ENCODE measurements at places on chromosomes 1 and 21. TPM values are rescaled to one million over a fixed set of nuclear protein-coding genes. Genes with fewer than 3 reads are reported as not detected.

FCRL5 gene
- total RNA-seq, result not detected

FAM3B gene
- not detected for total RNA-seq

EFNA3 gene
- 3.1 TPM for total RNA-seq

HSD3B1 gene
- not detected for total RNA-seq

SLC25A34 gene
- 0.80 TPM for total RNA-seq

GRIK1 gene
- not detected for total RNA-seq

SHISAL2A gene
- total RNA-seq, result 13.0 TPM

DIPK1A gene
- total RNA-seq, result 11.9 TPM

GBP4 gene
- total RNA-seq, result 31.4 TPM

COQ8A gene
- 30.4 TPM for total RNA-seq

ZNF644 gene
- 37.7 TPM for total RNA-seq

ARHGEF19 gene
- 5.7 TPM for total RNA-seq

LRRC53 gene
- not detected for total RNA-seq

LCE1B gene
- total RNA-seq, result not detected

TFF2 gene
- not detected for total RNA-seq

ERICH3 gene
- total RNA-seq, result not detected

CCDC28B gene
- total RNA-seq, result 23.3 TPM

CLCA1 gene
- not detected for total RNA-seq

CCDC181 gene
- 0.48 TPM for total RNA-seq

CIART gene
- total RNA-seq, result 5.2 TPM

ADAMTS5 gene
- total RNA-seq, result not detected

MYOC gene
- total RNA-seq, result not detected

SPRR1A gene
- not detected for total RNA-seq

PRKAA2 gene
- total RNA-seq, result not detected

HSD3B2 gene
- total RNA-seq, result not detected

OVAAL gene
- not detected for total RNA-seq

GBP2 gene
- 197 TPM for total RNA-seq

TMEM52 gene
- 0.80 TPM for total RNA-seq

All from activated CD8-positive, alpha-beta memory T cell treated with anti-CD3 and anti-CD28 coated beads for 36 hours (primary cell).